ENCODE measurements at places on chromosomes 6 and 20. TPM values are rescaled to one million over a fixed set of nuclear protein-coding genes. Genes with fewer than 3 reads are reported as not detected.

DNA sequence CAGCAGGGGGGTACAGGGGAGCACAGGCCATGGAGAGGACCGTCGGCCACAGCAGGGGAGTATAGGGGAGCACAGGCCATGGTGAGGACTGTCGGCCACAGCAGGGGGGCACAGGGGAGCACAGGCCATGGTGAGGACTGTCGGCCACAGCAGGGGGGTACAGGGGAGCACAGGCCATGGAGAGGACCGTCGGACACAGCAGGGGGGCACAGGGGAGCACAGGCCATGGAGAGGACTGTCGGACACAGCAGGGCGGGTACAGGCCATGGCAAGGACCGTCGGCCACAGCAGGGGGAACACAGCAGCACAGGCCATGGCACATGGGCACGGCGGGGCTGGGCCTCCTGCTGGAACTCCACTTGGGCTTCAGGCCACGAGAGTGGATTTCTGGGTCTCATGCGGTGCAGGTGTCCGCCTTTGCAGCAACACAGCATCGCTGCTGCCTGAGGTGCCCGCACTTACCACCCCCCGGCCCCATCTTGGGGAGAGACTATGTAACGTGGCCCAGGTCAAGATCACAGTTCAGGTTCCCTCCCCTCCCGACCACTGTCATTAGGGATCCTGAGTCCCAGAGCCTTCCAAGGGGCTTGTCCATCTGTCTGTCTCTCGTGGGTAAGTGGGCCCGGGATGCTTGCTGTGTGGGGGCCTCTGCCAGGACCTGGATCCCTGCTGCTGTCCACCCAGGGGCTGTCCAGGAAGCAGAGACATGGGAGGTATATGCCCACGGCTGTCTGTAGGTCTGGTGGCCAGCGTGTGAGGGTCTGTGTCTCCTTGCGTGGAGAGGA is 2.5 kb downstream of the NPBWR2 start:
- H3K4me3 ChIP-seq, result no peak overlapping the region
- H3K27ac ChIP-seq, result no peak overlapping the region
- no peaks in the 10 kb centered on the region for H3K36me3 ChIP-seq
- peaks cover 4% of the 10 kb centered on the region for H3K4me1 ChIP-seq

The XKR7 gene
- not detected for total RNA-seq

The CGA gene
- total RNA-seq, result not detected

The SAYSD1 gene
- 13.4 TPM for total RNA-seq

Measured in activated naive CD8-positive, alpha-beta T cell treated with anti-CD3 and anti-CD28 coated beads, Interleukin-2, amount 10 ng/mL, durations not matched to agents 7 days and 5 days (primary cell).